Muscle of back (tissue), 13 donors: ENCODE measurements at places on chromosomes 12 and 14.

GRCh38 chr14:72186523-72186922 lies 254.3 kb downstream of the RGS6 start:
- DNase-seq = peak; percentile 70

GRCh38 chr14:99718031-99718810 lies 34.1 kb downstream of the CYP46A1 start:
- no peak for DNase-seq

- no peak for DNase-seq
These were observed 9.0 kb downstream of the TNS2 start for GRCh38 chr12:53058674-53059433.

DNA sequence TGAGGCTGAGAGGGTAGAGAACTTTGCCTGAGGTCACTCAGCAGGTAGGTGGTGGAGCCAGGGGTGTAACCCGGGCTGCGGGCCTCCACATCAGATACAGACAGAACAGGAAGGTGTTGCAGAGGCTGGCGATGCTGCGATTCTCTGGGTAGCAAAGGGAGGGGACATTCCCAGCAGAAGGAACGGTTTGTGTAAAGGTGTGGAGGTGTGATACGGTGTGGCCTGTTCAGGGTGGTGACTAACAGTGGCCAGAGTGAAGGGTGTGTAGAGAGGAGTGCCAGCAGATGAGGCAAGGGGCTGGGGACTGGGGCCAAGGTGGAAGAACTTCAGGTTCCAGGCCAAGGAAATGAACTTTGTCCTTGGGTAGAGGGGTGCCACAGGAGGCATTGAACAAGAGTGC lies 18.2 kb upstream of the FAIM2 start:
- DNase-seq = no peak

GRCh38 chr12:28242496-28243309 lies 52.4 kb downstream of the CCDC91 start:
- no peak for DNase-seq

DNA sequence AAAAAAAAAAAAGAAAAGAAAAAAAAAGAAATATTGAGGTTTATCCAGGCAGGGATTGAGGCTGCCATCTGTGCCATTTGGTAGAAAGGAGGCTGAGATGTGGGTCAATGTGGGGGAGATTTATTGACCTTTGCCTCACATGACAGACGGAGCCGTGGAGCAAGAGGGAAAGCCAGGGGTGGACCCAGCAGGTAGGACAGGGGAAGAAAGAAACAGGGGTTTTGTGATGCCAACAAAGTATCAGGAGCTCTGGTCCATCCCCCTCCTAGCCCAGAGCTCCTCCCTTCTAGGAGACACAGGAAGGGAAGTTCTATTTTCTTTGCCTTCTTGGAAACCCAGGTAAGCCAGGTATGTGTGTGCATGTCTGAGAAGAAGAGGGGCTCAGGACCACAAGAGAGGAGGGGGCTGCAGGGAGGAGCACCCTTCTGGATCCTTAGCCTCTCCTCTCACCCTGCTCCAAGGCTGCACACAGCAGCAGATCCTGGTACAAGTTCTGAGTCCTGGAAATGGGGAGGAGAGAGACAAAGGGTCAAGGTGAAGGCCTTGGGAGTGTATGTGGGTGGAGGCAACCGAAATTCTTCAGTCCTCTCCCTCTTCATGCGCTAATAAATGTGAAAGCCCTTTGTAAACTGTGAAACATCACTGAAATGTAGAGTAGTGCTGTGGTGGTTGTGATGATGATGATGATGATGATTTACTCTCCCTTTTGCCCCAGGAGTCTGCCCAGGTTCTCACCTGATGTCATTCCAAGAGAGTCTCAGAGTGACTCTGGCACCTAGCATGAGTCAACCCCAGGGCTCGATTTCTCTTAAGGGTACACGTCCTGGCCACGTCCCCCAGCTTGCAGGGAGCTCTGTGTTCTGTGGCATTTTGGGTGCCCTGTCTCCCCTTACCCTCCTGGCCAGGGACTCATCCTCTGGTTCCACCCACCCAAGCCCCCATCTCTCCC lies 26.3 kb downstream of the ZFP36L1 start:
- DNase-seq = no peak
